Stimulated activated CD4-positive, alpha-beta T cell treated with anti-CD3 and anti-CD28 coated beads, Interleukin-1b, Interleukin-23, amount 100 ng/mL, for 1 hour (primary cell): ENCODE measurements at places on chromosomes 16 and 17.

DNA sequence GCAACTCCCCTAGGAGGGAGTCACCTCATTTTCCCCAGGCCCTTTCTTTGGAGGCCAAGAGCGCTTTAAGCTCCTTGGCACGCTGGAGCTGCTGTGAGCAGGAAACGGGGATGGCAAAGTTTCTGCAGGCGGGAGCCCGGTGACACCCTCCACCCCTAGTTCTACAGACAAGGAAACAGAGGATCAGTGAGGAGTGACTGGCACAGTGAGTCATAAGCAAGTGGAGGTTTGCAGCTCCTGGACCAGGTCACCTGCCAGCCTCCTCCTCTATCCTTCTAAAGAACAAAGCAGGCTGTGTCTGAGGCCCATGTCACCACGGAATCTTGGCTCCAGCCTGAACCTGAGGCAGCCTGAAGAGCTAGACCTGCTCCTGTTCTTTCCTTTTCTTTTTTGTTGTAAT is 141.9 kb downstream of the TMEM132E start:
- no peak for DNase-seq

DNA sequence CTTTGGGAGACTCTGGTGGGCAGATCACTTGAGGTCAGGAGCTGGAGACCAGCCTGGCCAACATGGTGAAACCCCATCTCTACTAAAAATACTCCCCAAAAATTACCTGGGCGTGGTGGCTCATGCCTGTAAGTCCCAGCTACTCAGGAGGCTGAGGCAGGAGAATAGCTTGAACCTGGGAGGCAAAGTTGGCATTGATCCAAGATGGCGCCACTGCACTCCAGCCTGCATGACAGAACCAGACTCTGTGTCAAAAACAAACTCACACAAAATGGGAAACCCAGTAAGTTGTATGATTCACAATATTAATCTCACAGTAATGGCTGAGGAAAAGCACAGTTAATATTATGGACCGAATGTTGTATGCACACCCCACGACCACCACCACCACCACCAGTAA is 24.3 kb downstream of the WSB1 start:
- DNase-seq, result no peak

GRCh38 chr16:85880861-85881260 is 18.1 kb upstream of the IRF8 start:
- no peak for DNase-seq

- DNase-seq, result no peak
Measured at GRCh38 chr17:79322211-79323123, 247.8 kb downstream of the ENGASE start.

DNA sequence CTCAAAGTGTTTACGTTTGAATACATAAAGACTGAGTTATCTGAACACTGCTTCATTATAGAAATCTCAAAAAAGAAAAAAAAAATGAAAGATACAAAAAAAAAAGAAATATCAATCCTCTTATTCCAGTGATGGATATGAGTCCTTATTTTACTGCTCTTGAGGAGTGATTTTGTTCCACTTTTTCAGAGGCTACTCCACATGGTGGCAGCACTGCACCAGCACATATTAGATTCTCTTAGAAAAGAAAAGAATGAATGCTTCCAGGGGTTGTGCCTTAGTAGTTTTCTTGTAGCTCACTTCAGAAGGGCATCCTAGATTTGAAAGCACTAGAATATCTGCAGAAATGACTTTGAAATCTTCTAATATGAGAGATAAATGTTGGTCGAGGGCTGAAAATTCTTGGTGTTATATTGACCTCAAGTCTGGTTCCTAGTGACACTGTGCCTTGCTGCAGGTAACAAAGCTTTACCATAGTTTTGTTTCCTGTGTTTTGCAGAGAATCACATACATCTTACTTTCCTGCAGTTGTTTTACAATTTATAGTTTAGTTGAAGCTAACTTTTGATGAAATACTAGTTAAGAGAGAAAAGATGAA is 25.9 kb downstream of the AP2B1 start:
- no peak for DNase-seq

DNA sequence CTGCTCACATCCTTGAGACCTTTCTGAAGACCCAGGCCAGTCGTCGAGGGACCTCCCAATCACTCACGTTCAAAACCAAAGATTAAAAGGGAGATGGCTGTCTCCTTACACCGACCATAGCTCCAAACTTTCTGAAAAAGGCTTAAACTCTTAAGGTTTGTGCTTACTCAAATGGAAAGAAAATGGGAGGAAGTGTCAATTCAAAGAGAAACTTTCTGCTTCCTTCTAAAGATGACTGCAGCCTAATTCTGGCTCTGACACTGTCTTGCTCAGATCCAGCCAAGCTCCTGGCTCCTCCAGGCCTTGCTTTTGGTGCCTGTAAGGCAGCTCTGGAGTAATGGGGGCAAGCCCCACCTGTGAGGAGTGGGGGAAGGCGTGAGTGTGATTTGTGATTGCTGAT is 54.9 kb upstream of the WSB1 start:
- no peak for DNase-seq

DNA sequence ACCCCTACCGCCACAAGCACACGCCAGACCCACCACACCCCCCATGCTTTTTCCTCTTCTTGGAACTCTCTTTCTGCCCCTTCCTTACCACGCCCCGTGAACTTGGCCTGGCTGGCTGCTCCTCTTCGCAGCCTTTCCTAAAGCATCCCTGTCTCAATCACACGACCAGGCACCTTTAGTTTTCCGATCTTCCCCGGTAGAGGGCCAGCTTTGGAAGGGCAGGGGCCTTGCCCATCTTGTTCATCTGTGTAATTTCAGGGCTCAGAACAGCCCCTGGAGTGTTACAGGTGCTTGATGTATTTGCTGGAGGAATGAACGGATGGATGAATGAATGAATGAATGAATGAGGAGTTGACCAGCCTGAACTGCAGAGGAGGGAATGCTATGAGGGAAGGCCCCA is 3.7 kb downstream of the SPPL2C start:
- DNase-seq, result no peak

GRCh38 chr17:16900288-16900882 is 71.5 kb downstream of the TNFRSF13B start:
- no peak for DNase-seq

GRCh38 chr17:56781906-56782305 is 51.8 kb downstream of the C17orf67 start:
- DNase-seq, result no peak

DNA sequence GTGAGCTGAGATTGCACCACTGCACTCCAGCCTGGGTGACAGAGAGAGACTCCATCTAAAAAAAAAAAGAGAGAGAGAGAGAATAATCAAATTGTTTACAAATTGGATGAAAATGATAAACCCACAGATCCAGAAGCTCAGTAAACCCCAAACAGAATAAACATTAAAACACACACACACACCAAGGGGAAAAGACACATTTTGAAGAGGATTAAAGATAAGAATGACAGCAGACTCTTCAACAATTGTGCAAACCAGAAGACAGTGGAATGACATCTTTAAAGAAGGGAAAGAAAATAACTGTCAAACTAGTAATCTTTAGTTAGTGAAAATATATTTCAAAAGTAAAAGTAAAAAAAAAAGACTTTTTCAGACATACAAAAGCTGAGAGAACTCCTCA is 64.4 kb upstream of the RPL38 start:
- DNase-seq, result no peak

DNA sequence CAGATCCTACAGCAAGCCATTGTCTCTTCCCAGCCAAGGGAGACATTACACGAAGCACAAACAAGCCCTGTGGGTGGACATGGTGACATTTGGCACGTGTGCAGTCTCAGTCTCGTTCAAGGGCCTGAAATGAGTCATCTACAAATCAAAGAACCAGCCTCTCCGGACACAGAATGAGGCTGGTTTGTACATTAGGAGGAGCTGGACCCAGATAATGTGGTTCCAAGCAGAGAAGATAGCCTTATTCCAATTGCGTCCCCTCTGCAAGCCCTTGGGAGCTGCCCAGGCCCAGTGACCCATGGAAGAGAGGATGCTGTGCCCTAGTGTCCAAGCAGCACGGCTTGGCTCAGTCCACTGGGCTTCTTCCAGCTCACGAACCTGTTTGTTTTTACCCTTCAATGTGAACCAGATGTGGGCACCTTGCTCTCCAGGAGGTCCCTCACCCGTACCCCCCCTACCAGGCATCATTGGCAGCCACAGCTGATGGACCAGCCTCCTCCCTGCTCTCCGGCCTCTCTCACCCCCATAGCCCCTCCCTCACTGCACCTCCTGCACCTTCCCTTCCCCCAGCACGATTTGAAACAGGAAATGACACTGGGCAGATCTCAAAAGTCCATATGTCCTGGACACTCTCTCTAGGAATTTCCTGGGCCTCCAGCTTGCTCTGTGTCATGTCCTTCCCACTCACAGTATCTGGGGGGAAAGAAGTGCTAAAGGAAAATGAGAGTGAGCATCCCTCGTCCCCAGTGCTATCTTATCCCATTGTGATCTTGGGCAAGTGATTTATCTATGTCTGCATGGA is 26.2 kb downstream of the KPNA2 start:
- DNase-seq, result no peak

GRCh38 chr16:85850344-85850880 is 48.5 kb upstream of the IRF8 start:
- DNase-seq, result no peak
